ENCODE measurements at places on chromosomes 1 and 21.
A peak's percentile ranks its signal among the peaks of the same experiment; 100 is the strongest.

DNA sequence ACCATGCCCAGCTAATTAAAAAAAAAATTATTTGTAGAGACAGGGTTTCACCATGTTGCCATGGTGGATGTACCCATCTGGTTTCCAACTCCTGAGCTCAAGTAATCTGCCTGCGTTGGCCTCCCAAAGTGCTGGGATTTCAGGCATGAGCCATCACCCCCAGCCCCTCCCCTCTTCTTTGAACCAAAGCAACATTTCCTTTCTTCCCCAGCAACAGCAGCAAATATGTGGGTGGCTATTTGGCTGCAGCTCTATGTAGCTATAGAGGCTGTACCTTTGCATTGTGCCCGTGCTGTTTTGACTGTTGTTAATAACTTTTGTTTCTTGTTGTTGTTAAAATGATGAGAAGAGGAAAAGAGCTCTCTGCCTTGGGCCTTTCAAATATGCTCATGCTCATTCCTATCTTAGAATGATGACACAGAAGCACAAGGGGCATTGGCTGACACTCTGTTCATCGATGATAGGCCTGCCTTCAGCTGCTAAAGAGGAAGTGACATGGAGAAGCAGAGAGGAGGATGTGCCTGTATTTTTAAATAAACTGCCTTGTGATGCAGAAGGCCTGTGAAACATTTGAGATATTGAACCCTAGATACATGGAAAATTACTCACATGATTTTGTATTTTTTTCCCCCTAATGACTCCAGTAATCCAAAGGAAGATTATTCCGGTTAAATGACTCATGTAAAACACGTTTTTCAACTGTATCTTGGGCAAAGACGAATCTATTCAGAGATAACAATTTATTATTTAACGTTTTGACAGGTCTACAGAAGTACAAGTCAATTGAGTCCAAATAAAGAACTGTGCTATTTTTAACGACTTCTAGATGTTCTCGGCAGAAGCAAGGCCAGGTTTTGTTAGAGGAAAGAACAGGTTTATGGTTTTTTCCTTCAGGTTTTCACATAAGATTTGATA lies 20.5 kb upstream of the XPR1 start:
- peak; percentile 34 for DNase-seq

- DNase-seq = peak; percentile 55
Measured at GRCh38 chr1:225882694-225883615, 775 bp upstream of the TMEM63A start.

DNA sequence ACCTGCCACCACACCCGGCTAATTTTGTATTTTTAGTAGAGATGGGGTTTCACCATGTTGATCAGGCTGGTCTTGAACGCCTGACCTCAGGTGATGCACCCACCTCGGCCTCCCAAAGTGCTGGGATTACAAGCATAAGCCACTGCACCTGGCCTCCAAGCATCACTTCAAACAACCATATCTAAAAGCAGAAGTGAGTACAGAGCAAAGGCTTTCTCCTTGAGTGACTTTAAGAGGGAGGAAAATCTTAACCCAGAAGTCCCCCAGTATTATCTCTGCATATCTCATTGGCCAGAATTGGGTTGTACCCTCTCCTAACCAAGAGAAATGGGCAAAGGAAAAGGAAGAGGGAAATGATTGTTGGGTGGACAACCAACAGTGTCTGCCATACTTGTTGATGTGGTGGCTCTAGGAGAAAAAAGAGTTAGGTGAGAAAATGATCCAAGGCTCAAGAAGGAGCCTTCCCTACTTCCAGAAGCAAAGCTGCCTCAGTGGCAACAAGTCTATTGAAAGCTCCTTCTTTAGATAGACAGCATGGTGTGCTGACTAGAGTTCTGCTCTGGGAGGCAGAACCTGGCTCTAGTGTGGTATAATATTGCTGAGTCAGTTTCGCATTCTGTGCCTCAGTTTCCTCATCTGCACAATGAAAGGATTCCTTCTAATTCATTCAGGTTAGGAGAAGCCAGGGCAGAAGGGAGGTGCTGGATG lies 16.8 kb upstream of the FOXE3 start:
- DNase-seq = no peak

DNA sequence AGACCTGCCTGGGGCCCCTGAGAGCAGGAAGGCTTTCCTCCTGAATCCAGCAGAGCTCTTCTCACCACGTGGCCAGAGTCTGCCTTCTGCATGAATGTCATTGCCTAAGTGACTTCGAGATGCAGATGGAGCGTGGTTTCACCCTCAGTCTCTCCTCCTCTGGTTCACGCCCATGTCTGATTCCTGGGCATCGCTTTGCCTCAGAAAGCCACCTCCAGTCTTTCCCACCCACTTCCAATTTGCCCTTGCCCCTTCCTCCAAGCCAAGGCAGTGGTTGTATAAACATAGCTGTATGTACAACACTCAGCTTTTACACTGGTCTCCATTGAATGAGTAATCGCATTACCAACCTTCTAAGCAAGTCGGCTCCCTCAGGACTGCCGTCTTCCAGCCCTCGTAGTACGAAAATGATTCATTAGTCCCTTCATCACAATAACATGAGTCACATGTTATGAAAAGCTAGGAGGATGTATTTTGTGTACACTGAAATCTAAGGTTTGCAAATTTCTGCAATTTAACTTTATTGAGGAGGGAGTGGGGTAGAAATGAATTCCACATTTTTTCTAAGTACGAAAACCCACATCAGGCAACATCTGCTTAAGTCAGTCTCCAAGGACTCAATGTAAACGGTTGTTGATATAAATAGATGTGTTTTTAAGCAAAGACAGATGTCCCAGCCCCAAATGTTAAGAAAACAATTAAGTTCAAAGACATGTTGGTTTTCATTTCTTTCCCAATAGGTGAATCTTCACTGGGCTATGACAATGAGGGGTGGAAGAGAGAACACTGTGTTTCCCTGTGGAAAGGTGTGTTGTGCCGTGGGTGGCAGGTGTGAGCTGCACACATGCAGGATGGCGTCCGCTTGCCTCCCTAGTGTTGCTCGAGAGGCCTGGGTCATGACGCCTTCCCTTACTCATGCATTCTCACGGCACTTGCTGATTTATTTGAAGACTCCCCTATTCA lies 32.3 kb upstream of the ETS2 start:
- no peak for DNase-seq

- DNase-seq = no peak
Measured at GRCh38 chr1:162145966-162146696, 76.6 kb downstream of the NOS1AP start.

DNA sequence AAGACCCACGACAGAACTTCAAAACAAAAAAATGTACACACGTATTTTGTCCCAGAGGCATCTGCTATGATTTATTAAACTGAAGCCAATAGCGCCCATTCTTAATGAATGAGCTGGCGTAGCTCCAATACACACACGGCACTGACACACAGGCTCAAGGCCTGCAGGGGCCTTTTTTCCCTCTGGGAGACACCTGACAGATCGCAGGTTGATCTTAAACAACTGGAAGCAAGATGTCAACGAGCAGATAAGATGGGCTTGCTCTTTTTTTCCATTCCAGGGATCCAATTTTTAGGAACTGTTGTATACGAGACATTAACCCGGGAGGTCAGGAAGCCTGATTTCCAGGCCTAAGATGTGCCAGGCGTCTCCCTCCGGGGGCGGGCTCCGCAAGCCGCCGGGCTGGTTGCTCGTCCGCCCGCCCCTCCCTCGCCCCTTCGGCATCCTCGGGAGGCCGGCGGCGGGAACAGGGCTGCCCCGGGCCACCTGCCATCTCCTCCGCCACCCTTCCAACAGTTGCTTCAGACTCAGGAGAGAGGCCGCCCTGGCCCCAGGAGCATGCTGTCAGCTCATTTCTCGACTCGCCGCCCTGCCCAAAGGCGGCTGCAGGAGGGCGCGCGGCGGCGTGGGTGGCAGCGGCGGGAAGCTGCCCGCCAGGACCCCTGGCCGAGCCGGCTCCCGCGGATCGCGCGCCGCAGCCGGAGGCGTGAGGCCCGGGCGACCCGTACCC lies 735 bp downstream of the TTC13 start:
- no peak for DNase-seq

DNA sequence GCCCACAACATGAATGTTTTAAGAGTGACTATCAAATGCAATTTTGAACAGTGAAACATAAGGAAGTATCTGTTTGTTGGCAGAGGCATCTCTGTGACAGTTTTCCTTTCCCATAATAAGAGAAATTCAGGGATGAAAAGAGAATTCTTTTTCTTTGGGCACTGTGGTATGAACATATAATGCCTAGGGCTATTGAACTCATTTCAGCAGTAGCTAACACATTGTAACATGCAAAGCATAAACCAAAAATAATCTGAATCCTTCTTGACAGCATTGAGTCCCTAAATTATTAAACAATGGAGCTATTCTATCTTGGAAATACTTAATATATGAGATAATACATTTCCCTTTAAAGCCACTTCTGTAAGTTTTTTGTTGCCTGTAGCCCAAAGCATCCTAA lies 633.0 kb upstream of the B3GALT2 start:
- DNase-seq = no peak

DNA sequence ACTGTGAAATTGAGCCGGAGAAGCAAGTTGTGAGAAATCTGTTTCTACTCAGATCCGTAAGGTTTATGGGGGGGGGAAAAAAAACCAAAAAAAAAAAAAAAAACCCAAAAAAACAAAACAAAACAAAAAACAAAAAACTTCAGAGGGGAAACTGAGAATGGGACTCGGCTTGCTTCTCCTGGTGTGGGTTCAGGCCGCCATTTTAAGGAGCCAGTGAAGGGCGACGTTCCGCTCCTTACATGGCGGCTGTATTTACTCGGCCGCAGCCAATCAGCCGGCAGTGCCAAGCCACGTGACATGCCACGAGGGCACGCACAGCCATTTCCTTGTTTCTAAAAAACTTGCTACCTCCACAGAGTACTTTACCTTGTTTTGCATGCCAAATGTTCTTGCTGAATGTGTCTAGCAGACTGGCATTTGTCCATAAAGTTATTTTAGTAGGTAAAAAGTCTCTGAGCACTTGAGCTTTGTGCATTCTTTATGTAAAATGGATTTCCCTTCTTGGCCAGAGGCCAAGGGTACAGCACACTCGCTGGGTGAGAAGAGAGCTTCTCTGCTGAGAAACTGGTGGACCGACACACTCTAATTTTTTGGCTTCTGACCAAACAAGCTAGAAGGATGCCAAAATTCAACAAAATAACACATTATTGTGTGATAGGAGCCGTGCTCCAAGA lies 101.8 kb downstream of the NFIA start:
- DNase-seq = peak; percentile 95

- no peak for DNase-seq
Measured at GRCh38 chr21:32516756-32517649, 68.3 kb downstream of the TCP10L start.

DNA sequence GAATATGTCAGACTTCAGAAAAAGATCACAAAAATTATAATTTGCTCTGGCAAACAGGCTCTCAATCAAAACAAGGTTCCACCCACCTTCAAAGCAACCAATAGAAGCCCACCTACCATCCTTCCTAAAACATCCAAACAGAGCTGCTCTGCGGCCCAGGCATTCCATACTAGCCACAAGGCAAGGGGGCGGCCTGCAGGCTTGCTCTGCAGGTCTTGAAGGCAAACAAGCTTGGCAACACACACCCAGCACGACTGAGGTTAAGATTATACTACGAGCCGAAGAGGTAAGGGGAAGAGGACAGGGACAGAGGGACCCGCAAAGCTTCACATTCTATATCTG lies 207.3 kb downstream of the SLC45A1 start:
- DNase-seq = no peak

- DNase-seq = no peak
Measured at GRCh38 chr1:167756730-167757405, 35.1 kb downstream of the MPZL1 start.

DNA sequence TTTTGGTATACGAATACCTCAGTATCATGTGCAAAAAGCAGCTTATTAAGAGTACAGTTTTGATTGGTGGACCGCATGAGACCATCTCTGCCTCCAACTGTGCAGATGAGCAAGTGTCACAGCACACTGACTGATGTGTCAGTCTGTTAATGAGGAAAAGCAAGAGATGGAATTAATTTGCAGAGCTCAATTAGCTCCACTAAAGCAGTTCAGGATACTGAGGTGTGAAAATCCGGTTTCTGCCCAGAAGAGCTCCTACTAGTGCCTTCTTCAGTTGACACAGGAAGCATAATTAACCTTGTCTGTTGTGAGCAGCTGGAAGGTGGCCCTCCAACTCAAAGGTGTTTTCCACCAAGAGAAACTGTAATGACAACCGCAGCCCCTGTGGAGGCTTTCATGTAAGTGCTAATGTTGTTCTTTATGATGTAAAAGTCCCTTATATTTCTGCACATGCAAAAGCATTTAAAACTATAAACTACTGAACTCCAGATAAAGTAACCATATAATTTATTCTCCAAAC lies 44.3 kb downstream of the PCNX2 start:
- no peak for DNase-seq

- peak; percentile 54 for DNase-seq
Measured at GRCh38 chr1:223731133-223731770, 18.9 kb downstream of the CAPN2 start.

- DNase-seq = no peak
Measured at GRCh38 chr1:19442154-19443096, 42.9 kb downstream of the CAPZB start.

GRCh38 chr1:109149874-109150601 lies 36.1 kb downstream of the ELAPOR1 start:
- DNase-seq = no peak

DNA sequence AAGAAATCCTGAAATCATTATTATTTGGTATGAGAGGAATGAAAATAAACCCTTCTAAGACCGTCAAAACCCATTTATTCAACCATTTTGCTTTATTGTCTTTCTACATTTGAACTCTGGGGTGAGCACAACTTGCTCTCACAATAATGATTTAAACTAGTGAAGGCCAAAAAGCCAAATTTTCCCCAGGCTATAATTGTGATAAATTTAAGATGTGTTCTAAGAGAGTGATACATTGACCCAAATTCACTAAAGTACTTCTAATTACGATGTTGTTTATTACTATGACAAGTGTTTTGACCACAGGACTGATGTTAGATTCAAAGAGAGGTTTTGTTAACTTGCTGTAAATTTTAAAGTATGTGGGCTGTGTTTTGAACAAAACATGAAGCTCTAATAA lies 670.9 kb upstream of the NR5A2 start:
- no peak for DNase-seq

DNA sequence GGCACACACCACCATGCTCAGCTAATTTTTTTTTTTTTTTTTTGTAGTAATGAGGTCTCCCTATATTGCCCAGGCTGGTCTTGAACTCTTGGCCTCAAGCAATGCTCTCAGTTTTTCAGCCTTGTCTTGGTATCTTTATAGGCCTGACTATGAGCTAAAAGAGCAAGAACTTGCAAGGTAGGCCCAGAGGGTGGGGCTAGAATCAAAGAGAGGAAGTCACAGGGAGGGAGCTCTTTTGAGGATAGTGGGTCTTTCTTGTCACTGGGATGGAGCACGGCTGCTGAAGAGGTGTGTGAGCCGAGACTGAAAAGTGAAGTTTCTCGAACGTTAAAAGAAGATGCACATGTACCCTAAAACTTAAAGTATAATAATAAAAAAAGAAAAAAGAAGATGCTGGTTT lies 260.0 kb upstream of the BEND5 start:
- no peak for DNase-seq

GRCh38 chr21:15706696-15707095 lies 23.1 kb upstream of the USP25 start:
- no peak for DNase-seq

GRCh38 chr1:155744711-155745283 lies 55.9 kb downstream of the DAP3 start:
- DNase-seq = no peak

Data from globus pallidus (tissue), 1 donor.